ENCODE measurements at places on chromosomes 11 and 22.

DNA sequence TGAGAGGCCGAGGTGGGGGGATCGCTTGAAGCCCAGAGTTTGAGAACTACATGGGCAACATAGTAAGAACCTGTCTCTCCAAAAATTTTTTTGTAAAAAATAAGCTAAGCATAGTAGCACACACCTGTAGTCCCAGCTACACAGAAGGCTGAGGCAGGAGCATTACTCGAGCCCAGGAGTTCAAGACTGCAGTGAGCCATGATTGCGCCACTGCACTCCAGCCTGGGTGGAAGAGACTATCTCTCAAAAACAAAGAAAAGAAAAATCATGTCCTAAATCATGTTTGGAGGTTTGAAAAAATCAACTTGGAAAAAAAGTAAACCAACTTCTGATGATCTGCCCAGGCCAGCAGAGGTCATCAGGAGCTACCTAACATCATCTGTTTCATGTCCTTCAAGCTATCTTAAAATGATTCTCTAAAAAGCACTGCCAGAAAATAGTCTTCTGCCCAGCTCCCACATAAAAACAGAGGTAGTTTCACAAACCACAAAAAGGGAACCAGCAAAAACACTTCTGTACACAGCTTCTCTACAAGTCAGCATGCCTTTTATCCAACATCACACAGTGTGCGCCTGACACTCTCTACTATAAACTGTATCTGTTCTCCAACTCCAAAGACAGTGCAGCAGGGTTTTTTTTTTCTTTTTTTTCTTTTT lies 165.0 kb downstream of the SOX6 start:
- DNase-seq = no peak

- DNase-seq = no peak
These were observed 34.4 kb upstream of the CD5 start for GRCh38 chr11:61067782-61068446.

GRCh38 chr11:63760487-63761079 lies 8.0 kb downstream of the ZFTA start:
- DNase-seq = no peak

GRCh38 chr11:130729193-130729592 lies 187.1 kb downstream of the SNX19 start:
- no peak for DNase-seq

DNA sequence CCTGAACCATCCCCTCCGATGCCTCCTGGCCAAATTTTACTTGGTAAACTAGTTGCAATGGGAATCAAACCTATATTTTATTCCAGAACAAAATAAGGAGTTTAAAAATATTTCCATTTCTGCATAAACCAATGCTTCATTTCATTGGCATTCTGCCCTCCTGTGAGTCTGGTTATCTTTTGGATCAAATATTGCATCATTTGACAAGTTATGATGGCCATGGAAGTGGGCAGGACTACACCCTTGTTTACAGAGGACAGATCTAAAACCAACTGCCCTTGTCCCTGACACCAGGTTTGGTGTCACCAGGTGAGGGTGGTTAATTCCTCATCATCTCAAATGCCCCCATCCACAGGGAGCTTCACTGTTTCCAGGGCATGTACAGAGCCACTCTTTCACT lies 28.2 kb upstream of the E2F8 start:
- no peak for DNase-seq

DNA sequence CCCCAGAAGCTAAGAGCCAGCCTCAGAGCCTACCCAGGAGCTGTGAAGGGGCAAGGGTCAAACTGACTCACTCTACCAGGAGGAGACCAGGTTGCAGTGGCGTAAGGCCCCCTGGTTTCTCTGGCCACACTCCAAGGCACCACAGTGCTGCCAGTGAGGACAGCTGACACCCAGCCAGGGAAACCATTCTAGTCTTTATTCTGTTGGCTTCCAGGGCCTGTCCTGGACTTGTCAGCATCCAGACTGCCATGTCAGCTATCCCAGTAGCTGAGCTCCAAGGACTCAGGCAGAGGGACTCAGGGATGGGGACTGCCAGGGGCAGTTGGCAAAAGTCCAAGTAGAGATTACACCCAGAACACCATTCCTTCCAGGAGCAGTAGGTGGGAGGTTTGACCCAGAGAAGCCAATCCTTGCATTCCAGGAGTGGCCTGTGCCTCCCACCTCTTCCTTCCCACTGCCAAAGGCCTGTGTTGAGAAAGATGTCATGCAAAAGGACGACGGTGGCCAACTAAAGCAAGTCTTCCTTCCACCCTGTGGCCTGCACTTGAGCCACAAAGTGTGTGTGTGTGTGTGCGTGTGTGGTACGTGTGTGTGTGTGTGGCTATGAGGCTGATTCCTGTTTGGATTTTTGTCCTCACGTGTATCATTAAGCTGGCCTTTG lies 3.6 kb upstream of the MAPK8IP1 start:
- no peak for DNase-seq

GRCh38 chr11:68890490-68891231 lies 13.0 kb downstream of the MRPL21 start:
- no peak for DNase-seq

DNA sequence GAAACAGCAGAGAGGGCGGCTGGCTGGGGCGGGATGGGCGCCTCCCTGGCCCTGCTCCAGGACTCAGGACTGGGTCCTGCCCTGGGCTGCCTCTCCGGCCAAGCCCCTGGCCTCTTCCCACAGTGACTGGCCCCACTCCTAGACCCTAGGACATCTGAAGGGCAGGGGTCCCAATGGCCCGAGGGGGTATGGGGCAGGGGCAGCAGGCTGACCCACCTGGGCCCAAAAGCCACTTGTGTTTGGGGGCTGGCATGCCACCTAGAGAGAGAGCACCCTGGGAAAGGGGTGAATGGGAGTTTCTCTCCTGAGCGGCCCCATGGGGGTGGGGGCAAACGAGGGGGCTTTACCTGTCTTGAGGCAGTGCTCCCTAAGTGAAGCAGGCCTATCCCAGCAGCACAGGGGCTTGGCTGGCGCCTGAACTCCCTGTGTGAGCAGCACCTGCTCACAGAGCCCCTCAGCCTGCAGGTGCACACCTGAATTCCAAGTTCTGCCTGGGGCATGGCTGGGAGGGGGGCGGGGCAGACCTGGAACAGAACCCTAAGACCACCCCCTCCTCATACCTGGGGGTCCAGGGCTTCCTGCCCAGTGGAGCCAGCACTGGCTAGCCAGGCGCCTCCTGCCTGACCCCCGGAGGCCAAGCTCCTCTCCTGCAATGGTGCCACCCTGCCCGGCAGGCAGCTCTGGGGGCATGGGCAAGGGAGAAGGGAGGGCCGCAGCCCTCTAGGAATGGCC lies 16.9 kb downstream of the DUSP8 start:
- DNase-seq = no peak

- DNase-seq = no peak
These were observed 51.5 kb downstream of the FAM181B start for GRCh38 chr11:82682003-82682751.

DNA sequence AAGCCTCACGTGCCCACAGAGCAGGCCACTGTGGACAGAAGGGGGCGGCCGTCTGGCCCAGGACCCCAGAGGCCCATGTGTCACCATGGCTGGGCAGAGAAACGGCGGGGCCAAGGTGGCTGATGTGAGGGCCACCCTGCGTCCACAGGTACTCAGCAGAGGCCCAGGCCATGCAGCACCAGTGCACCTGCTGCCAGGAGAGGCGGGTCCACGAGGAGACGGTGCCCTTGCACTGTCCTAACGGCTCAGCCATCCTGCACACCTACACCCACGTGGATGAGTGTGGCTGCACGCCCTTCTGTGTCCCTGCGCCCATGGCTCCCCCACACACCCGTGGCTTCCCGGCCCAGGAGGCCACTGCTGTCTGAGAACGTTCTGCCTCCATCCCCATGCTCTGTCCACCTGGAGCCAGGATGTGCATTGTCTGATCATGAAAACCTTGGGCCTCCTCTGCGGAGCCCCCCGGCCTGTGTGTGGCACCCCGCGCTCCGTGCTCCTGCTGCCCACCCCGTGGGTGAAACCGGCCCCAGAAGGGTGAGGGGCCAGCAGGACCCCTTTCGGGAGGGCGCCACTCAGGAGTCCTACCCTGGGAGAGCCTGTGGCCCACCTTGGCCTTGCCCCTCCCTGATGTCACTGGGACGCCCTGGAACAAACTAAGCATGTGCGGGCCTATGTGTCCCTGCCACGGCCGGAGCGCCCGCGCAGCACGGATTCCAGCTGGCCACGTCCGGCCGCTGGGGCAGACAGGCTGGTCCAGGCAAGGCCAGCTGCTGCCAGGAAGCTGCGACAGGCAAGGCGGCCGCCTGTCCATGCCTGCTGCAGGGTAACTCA lies 38.6 kb downstream of the MUC5B start:
- DNase-seq = no peak

- DNase-seq = no peak
These were observed 268.6 kb upstream of the SESN3 start for GRCh38 chr11:95499516-95500135.

- no peak for DNase-seq
These were observed 43.5 kb upstream of the KCNJ11 start for GRCh38 chr11:17432002-17432401.

DNA sequence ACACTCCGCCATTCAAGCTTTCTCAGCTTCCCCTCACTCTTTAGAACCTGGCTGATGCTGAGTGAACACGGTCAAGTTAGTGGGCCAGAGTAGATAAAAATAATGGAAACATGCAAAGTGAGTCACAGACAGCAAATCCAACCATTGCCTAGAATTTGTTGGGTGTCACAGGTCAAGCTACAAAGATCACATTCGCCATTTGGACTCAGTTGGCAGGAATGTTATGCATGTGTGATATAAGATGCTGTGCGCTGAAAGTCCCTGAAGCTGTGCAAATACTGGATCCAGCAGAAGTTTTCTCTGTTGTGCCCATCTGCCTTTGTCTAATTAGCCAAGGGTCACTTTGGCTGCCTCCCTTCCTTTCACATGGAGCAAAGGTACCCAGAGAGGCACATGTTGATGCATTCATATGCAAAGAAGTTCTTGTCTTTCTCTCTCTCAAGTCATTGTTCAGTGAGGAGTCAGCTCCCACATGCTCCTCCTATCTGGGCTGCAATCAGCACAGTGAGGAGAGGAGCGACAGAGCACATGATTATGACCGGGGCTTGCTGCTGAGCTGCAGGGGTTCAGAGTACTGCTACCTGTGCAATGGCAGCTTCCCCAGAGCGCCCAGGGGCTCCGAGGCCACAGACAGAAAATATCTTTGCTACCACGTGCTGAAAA lies 39.7 kb downstream of the FLI1 start:
- no peak for DNase-seq

DNA sequence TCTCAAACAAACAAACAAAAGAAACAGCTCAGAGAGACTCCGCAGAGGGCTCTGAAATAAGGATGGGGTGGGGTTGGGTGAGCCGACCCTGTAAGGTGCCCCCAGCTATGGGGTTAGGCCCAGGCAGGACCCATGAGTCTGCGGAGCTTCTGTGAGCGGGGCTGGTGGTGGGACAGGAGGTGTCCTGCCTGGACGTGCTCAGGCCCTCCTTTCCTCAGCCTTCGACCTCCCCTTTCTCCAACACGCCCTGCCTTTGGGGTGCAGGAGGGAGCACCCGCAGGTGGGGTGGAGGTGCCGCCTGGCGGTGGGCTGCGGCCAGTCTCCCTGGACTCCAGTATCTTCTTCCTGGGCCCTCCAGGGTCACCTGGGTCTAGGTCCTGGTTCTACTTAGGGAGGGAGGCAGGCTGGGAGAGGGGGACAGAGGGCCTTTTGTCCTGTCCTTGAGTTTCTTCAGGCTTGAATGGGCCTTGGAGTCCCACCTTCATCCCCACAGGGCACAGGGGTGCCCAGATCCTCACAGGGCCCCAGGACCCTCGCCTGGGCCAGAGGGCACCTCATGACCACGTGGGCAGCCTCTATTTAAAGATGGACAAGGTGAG lies 12.3 kb downstream of the PRR33 start:
- DNase-seq = no peak

DNA sequence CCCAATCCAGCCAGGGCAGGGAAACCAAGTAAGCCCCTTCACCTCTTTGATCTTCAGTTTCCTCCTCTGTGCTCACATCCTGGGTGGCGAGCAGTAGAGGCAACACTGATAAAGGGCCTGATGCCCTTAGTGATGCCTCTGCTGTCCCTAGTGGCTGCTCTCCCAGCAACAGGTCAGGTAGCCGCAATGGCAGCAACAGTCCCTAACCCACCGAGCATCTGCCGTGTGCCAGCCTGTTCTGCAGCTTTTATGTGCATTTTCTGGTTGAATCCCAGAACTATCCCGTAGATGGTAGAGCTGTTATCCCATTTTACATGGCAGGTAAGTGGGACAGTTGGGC lies 5.2 kb downstream of the SCYL1 start:
- no peak for DNase-seq

DNA sequence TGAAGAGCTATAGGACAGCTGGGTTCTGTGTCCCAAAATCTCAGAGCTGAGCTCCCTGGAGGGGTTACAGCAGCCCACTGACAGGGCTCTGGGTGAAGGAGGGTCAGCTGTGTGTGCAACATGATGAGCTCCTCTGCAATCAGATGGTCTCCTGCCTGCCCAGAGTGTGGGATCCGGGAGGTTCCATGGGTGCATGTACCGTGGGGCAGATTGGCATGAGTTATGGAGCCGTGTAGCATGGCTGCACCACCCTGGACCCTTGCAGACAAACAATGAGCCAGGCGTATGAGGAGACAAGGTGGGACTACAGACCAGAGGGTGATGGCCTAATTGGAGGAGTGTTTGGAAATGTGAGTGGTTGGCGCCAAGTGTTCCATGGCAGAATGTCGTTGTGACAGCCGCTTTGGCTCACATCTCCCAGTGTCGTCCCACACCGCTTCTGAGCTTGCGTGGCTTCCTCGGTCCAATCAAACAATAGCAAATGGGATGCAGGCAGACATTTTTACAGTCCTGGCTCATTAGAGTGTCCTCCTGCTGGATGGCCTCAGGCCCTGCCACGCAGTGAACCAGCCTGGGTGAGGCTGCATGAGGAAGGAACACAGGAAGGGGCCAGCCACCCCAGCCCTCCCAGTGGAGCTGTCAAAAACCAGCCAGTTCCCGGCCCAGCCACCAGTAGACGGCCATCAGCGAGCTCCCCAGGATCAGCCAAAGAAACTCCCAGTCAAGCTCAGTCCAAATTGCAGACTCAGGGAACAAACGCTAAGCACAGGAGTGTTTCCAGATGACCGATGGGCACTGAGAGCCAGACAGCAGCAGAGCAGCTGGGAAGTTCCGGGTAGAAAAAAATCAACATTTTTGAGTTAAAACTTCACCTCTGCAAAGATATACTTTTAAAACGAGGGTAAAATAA lies 1066.9 kb downstream of the BRD1 start:
- DNase-seq = no peak

GRCh38 chr11:33861941-33862589 lies 29.8 kb downstream of the LMO2 start:
- no peak for DNase-seq

DNA sequence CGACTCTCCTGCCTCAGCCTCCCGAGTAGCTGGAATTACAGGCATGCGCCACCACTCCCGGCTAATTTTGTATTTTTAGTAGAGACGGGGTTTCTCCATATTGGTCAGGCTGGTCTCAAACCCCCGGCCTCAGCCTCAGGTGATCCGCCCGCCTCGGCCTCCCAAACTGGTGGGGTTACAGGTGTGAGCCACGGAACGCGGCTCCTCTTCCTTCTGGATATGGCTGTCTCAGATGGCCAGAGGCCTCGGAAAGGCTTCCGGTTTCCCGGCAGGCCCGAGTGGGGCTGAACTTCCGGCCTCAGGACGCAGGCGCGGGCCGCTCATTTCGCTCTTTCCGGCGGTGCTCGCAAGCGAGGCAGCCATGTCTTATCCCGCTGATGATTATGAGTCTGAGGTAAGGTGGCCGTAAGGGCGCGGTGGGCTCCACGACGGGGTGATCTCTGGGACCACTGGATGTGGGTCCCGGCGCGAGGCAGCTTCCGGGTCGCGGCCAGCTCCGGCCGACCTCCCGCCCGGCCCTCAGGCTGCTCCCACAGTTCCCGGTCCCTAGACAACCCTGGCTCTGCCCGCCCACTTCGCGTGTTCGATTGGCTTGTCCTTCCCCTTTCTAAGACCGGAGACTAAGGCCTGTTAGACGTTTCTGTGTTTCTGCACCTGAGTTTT lies at the start of gene EIF3L:
Gene EIF3L (plus strand): TSS at position 331 of the 663 bp plus-strand sequence. CDS start 31 bp downstream, at position 362.
- peak; percentile 78 for DNase-seq

Measured in T-helper 22 cell (primary cell).